Lower leg skin (tissue), 4 donors: ENCODE measurements at places on chromosomes 3 and 15.

- no peak for DNase-seq
Observed at GRCh38 chr3:69104586-69104985, 17.8 kb downstream of the LMOD3 start.

DNA sequence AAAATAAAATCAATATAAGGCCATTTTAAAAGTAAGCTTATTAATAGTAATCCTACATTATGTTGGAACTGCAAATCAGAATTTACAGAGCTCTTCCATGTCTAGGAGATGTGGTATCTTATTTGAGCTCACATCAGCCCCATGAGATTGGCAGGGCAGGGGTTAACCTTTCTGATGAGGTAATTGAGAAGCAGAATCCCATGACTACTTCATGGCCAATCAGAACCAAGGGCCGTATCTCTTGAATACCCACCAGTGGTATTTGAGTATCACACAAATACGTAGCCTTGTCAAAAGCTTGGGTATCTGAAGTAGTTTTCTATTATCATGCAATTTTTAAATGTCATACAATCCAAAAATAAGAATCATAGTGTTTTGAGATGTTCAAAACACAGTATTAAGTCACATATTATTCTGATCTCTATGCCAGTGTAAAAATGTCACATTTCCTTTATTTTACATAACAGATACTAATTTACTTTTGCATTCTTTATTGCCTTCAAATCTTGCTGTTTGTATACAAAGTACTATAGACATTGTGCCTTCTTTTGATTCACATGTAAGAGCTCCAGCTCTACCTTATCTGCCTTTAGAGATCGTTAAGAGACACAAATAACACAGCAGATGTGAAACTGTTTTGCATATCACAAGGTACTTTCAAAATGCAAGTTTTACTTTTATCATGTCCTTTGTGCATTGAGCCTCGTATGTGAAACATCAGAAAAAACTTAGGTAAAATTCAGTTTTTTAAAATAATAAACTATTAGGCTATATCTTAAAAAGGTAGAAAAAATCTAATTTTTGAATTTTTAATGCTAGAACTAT is 251.7 kb upstream of the GOLGA6L4 start:
- DNase-seq: no peak

DNA sequence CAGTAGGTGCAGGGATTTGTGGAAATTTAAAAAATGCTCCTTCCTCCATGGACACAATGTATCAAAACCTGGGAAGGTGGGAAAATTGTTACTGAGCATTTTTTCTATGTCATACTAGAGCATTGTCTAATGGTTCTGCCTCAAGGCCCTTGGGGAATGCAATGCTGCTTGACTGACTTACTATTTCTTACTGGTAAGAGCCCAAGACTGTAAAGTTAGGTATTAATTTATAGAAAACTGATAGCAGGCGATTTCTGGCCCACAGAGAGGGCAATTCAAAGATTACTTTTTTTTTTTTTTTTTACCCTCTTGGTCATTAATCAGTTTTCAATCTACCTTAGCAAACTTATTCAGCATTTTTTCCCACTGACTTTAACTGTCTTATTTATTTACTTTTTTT is 38.5 kb upstream of the MRPL3 start:
- DNase-seq: no peak

- DNase-seq: no peak
Observed at GRCh38 chr3:145013931-145014330, 1042.3 kb downstream of the DIPK2A start.

DNA sequence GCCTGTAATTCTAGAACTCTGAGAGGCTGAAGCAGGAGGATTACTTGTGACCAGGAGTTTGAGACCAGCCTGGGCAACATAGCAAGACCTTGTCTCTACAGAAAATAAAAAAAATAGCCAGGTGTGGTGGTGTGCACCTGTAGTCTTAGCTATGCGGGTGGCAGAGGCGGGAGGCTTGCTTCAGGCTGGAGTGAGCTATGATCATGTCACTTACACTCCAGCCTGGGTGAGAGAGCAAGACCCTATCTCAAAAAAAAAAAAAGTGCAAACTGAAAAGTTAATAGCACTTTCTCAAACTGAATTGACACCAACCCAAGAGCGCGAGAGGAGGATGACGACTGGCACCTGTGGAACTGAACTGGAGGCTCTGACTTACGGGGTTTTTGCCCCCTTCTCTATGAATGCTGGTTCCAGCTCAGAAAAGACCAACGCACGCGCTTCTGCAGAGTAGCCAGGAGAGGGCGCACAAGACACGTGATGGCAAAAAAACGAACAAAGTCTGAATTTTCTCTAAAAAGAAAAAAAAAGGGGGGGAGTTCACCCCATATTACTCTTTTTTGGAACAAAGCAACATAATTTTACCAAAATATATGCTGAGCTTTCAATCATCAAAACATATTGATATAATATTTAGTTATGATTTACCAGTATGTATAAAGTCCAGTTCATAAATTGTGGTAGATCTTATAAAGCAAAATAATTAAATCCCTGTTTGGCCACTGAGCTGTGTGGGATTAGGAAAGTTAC is 23.7 kb downstream of the CFAP92 start:
- DNase-seq: no peak

GRCh38 chr3:161989012-161989411 is 492.4 kb downstream of the OTOL1 start:
- no peak for DNase-seq

DNA sequence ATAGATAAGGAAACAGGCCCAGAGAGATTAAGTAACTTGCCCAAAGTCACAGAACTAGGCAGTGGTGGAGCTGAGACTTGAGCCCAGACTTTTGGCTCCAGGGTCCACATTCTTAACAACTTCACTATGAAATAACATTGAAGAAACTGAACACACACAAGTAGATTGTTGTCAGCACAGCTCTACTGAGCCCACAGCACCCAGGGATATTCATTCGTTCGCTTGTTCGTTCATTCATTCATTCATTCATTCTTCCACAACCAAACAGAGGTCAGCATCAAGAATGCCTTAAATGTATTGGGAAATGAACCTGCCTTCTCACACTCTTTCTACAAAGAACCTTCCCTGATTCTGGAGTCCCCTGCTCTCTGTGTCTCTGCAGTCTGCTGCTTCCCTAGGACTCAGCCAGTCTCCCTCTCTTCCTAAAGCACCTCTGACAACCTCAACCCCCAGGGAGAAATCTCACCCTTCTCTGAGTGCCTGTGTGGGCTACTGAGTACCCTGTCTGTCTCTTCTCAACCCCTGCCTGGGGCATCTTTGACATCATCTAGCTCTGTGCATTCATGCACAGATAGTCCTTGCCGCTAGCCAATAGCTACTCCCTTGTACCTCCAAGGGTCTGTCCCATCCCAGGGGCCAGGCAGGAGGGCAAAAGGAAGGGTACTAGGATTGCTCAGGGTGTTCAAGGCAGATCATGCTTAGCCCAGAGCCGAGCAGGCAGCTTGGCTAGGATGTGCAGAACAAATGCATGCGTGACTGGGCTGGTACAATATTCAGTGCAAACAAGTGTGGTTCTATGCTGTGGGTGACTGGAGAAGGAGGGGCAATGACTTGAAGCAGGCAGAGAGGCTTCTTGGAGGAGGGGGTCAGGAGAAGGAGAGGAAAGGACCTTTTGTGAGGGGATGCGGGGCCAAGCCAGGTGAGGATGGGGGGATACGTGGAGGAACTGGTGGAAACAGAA is 3.4 kb downstream of the LINGO1 start:
- DNase-seq: no peak

GRCh38 chr3:97884586-97885123 is 62.8 kb downstream of the CRYBG3 start:
- no peak for DNase-seq

DNA sequence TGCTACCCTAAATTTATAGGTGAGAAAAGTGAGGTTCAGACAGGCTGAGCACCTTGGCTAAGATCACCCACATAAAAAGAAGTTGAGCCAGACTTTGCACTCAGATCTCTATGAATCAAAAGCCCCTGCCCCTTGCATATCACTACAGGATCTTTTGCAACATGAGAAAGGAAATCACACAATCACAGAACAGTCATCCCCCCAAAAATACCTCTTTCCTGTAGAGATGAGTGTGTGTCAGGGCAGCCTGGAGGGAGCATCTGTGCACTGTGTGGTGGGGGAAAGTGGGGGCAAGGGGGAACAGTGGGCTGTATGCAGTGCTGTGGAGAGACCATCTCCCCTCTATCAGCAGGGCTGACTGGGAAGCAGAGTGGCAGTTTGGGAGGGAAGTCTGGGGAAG is 46.6 kb downstream of the EPHB3 start:
- no peak for DNase-seq

GRCh38 chr3:174220775-174221554 is 638.2 kb upstream of the NAALADL2 start:
- no peak for DNase-seq

GRCh38 chr3:133884887-133885711 is 10.6 kb downstream of the RAB6B start:
- peak; percentile 9 for DNase-seq

DNA sequence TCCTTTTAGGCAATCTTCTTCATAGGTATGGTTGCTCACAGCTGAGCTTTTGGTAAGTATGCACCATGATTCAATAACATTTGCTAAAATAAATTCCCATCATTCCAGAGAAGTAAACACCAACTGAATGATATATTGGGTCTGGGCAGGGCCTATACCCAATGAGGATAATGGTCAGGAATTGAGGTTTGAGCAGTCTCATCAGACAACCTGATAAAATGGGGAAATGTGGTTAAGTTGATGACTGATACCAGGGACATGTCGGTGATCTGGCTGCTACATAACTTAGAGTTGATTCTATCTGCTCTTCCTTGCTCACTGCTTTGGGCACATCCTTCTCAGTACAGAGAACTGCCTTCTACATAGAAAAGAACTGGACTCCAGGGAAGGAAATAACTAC is 92.9 kb downstream of the GPR156 start:
- DNase-seq: no peak

DNA sequence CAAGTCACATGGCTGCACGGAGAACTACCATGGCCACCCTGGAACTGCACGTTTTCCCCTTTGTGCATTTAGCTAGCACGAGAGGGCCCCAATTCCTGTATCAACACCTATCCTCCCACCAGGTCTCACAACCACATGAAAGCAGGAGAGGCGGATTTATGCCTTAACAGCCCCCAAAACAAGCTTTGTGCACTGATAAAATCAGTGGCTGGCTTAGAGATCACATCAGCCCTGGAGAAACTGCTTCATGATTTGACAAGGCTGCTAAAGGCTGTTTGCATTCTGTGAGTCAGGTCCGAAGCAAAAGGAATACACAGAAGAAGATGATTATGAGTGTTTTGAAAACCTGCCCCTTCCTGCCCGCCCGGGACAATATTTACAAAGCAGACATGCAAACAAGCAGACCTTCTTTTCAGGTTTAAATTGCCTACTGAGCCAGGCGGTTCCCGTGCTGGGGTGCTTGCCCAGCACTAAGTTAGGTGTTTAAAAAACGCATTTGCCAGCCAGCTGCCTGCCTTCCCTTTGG is 25.9 kb downstream of the CEMIP start:
- no peak for DNase-seq

GRCh38 chr3:151278230-151278629 is at the start of gene P2RY14:
Gene P2RY14 (minus strand): TSS chr3:151278542. CDS start chr3:151214316, 64,226 bp downstream.
- DNase-seq: no peak

DNA sequence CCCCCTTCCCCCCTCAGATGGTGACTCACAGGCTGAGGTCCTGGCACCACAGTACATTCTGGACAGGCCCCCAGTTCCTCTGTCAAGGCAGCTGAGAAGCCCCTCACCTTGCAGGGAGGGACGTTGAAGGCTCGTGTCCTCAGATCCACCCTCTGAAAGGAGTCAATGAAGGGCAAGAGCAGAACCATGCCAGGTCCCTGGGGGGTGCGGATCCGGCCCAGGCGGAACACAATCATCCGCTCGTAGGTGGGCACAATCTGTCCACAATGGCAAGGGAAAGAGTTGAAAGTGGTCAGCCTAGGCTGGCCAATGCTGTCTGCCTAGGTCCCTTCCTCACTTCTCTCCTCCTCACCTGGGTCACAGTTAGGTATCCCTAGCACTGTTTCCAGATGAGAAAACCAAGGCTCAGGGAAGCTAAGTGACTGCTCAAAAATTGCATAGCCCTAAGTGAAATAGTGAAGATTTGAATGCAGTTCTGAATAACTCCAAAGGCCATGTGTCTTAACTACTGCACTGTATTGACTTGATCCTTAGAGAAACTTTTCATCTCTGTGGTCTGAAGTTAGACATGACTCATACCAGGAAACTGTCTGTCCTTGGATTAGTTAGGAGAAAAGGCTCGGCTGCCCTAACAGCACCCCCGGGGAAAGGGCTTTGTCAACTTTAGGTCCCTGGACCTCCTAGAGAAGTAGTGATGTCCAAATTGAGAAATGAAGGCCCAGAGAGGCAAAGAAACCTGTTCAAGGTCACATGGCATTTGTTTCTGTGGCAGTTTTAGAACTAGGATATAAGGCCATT is 2.9 kb downstream of the STOML1 start:
- no peak for DNase-seq

GRCh38 chr15:67690936-67691335 is 134.4 kb upstream of the SKOR1 start:
- DNase-seq: no peak

GRCh38 chr3:160400030-160400701 is 716 bp downstream of the SMC4 start:
- peak; percentile 87 for DNase-seq

DNA sequence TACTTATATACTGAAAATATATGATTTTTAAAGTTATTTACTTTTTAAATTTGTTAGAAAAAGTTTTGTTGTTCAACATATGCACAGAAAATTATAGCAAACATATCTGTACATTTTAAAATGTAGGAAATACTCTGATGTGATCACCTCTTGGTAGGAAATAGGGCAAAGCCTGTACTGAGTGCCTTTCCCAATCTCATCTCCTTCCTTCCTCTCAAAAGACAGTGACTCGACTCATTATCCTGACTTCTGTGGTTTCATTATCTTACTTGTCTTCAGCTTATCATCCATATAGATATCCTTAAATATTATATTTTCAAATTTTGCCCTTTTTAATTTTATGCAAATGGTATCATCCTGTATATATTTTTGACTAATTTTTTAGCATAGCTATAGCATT is 18.4 kb upstream of the ALCAM start:
- no peak for DNase-seq

DNA sequence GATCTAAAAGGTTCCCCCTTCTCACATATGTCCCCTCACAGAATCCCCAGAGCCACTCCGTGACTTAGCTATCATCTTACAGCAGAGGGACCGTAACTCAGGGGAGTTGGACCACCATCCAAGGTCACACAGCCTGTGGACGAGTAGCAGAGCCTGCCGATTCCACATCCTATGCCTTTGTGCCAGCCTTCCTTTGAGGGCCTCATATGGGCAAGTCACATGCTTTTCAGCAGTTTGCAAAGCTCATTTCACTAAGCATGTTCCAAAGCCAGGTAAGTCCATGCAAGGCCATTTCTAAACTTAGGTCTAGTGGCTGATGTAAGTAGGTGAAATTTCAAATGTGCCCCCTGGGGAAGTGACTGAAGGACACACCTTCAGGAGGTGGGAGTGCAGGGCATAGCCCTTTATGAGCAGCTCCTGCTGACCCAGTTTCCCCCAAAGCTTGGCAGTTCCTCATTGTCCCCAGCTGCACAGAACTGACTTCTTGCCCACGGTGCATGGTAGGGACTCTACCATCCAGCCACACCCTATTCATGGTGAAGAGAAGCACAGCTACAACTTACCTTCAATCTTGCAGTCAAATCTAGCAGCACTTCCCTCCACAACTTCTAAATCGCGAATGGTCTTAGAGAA is 33.3 kb upstream of the HACD2 start:
- no peak for DNase-seq

- DNase-seq: no peak
Observed at GRCh38 chr15:48866141-48866563, 11.8 kb upstream of the EID1 start.
